Activated CD4-positive, alpha-beta T cell treated with anti-CD3 and anti-CD28 coated beads, Interleukin-2, amount 50 U/mL, for 4 hours (primary cell): ENCODE measurements at places on chromosomes 5 and 9.

DNA sequence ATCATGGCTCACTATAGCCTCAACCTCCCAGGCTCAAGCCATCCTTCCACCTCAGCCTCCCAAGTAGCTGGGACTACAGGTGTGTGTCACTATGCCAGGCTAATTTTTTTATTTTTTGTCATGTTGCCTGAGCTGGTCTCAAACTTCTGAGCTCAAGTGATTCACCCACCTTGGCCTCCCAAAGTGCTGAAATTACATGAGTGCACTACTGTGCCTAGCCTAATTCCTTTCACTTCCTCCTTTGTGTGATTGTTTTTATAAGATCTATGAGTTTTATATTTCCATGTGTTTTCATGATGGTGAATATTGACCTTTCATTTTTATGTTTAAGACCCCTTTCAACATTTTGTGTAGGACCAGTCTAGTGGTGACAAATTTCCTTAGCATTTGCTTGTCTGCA is 55.2 kb upstream of the IL12B start:
- DNase-seq = no peak

DNA sequence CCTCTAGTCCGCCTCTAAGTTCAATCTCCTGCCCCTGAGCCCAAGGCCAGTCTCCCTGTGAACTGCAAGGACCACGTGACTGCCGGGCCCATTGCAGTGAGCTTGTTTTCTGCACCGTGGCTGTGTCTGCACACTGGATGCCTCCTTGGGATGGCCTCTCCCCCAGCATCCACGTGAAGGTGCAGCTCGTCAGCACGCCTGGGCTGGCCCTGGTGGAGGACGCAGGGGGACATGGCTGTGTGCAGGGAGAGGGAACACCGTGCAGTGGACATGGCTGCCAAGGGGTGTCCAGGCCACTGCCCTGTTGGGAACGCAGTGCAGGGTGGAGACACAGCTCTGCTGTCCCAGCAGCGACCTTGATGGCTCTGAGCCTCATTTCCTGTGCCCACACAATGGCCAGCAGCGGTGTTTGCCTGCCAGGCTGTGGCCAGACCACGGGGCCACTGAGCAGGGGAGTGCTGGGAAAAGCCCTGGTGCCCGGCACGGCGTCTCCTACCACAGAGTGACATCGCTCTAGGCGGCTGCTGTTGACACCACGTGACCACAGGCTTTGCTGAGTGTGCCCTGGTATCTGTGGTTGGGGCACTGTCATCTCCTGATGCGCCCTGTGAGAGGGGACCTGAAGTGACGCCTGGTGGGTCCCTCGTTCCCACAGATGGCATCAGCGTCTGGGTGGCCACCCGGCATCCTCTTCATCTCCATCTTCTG is 26.9 kb upstream of the EXOC3 start:
- no peak for DNase-seq

DNA sequence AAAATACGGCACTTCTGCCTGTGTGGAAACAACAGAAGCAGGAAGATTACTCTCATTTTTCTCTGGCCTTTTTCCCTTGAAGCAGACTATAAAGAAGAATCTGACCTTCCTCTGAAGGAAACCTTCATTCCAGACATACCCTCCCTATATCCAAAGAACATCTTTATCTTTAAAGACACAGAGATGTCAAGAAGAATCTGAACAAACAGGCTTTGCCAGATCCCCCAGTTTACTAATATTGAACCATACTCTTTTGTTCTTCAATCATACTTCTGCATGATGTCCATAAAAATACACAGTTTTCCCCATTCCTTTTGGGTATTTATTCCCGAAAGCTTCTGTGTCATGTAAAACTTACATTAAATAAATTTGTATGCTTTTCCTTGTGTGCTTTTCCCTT is 225.8 kb downstream of the MAT2B start:
- DNase-seq = no peak

GRCh38 chr5:170161069-170161468 is 55.4 kb downstream of the FOXI1 start:
- no peak for DNase-seq

DNA sequence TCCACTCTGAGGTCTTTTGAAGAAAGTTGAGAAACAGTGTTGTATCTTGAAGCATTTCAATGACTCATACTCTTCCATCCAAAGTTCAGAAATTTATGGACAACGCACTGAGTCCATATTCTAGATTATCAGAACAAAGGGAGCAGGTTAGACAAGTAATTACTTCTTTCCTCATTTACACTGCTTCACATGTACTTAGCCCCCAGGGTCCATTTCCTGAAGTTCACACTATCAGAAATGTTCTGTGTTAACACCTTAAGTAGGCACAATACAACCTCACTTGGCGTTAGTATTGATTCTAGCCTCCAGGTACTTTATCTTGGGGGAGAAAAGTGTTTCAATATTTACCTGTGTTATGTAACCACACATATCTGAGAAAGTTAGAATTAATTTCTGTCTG is 487.9 kb upstream of the DMAC1 start:
- DNase-seq = no peak

DNA sequence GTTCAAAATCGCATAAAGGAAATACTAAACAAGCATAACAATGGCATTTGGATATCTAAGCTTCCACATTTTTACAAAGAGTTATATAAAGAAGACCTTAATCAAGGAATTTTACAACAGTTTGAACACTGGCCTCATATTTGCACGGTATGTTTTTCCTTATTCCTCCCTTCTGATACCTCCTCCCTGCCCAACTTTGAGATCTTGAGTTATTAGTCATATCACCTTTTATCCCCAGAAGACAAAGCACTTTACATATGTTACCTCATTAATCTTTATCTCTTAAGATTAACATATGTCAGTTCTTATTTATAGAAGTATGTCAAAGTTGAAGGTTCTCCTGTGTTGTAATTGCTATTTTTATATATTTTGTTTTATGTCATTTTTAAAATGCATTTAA is 29.8 kb downstream of the TDRD7 start:
- no peak for DNase-seq

- DNase-seq = no peak
Observed at GRCh38 chr5:173866243-173866857, 21.8 kb upstream of the CPEB4 start.

DNA sequence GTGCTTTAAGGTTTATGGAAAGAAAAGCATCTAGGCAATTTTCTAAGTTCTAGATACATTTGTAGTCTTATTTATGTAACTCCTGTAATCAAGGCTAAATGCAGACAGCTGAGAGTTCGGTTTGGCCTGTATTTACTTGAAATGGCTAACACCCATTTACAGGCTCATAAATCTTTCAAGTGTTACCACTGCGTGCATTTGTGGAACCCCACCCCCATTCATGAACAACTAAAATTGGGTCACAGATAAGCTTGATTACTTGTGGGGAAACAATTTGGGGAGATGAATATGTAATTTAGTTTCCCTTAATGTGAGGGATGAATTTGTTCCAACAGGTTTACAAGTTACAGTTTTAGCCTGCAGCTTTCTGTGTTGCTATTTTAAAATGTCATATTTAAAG is 360.6 kb downstream of the ARRDC3 start:
- DNase-seq = no peak

DNA sequence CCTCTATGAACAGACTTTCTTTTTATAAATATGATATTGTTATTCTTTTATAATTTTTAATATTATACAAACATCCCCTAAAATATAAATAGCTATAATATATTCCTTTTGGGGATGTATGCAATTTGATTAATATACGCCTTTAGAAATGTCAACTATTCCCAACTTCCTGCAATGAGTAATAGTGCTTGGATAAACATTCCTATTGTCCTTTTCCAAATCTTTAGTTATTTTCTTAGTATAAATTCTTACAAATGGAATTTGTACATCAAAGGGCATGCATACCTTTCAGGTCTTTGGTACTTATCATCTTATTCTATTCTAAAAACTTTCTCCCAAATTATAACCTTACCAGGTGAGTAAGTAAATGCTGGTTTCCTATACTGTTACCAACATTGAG is 6.2 kb downstream of the NLN start:
- no peak for DNase-seq

- DNase-seq = no peak
Observed at GRCh38 chr9:35814106-35814840, 569 bp downstream of the HINT2 start.

- no peak for DNase-seq
Observed at GRCh38 chr9:68690088-68690487, 15.0 kb upstream of the PIP5K1B start.
